Osteocyte (in vitro differentiated cells): ENCODE measurements at places on chromosomes 3 and 15. TPM values are rescaled to one million over a fixed set of nuclear protein-coding genes. Genes with fewer than 3 reads are reported as not detected.

DNA sequence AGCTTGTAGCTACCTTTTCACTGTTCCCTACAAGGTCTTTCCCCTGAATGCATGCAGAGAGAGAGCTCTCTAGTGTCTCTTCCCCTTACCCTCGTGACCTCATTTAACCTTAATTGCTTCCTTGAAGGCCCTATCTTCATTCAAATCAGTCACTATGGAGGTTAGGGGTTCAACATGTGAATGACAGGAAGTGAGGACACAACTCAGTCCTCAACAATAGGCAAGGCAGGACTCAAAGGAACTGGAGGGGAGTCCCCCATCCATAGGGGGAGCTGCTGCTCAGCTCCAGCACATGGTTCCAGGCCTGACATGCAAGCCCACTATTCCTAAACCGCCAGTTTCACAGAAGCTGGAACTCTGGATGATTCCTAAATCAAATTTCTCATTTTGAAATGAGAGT lies 33.8 kb upstream of the GYG1 start:
- DNase-seq: no peak
- H3K36me3 ChIP-seq: no peaks in the 10 kb centered on the region
- H3K4me3 ChIP-seq: no peak overlapping the region
- no peak overlapping the region for H3K27ac ChIP-seq

DNA sequence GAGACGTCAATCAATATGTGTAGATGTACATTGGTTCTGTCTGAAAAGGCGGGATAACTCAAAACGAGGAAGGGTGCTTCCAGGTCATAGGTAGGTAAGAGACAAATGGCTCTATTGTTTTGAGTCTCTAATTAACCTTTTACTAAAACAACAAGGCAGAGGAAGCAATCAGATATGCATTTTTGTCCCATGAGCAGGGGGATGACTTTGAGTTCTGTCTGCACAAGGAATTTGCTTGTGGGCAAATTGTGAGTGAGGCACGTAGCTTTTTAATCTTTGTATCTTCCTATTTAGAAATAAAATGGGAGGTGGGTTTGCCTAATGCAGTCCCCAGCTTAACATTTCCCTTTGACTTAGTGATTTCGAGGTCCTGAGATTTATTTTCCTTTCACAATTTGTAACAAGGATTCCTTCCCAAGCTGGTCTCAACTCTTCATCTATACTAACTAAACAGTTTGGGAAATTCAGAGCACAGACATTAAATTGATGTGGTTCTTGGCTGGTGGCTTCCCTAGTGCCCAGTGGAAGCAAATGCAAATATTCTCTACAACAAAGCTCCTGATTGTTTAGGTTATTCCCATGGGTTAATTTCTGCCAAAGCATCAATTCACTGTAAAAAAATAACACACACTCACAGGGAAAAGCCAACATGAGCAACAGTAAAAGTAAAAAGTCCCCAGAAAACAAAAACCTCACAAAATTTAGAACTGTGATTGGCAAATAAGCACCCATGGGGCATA lies 738.8 kb upstream of the SGO1 start:
- no peak overlapping the region for H3K27ac ChIP-seq
- no peak overlapping the region for H3K4me3 ChIP-seq
- no peaks in the 10 kb centered on the region for H3K27me3 ChIP-seq
- no peak for DNase-seq
- H3K36me3 ChIP-seq: no peaks in the 10 kb centered on the region

- H3K4me3 ChIP-seq: no peak overlapping the region
- H3K4me1 ChIP-seq: peaks cover 43% of the 10 kb centered on the region
- peak overlapping the region; percentile 82 for H3K27ac ChIP-seq
- no peak for DNase-seq
- no peaks in the 10 kb centered on the region for H3K27me3 ChIP-seq
These were observed 42.2 kb downstream of the BHLHE40 start for GRCh38 chr3:5021116-5022092.

DNA sequence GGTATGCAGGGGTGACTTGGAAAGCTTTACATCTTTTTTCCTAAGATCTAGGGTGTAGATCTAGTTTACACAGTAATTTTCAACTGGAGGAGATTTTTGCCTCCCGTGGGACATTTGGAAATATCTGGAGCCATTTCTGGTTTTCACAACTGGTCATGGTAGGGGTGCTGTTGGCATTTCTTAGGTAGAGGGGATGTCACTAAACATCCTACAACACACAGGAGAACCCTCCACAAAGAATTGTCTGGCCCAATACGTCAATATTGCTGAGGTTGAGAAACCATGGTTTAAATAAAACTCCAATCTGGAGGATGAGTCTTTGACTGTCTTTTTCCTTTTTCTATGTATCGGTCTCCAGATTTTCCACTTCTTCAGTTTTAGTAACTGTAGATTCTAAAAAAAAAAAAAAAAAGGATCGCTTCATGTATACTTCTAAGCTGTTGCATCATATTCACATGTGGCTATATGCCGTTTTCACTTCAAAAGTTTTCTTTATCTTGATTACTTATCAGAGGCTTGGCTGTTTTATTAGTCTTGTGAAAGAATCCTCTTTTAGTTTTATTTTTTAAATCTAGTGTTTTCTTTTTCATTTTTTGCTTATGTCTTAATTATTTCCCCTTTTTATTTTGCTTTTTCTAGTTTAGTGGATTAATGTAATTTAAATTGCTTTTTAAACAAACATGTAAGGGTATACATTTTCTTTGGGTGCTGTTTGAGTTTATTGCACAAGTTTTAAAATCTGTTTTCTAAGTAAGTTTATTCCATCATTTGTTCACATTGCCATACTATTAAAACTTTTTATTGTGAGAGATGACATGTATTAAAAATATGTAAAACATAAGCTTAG lies 21.2 kb downstream of the UBE2Q2 start:
- H3K36me3 ChIP-seq: peaks cover 26% of the 10 kb centered on the region
- DNase-seq: no peak
- H3K4me3 ChIP-seq: no peak overlapping the region
- no peaks in the 10 kb centered on the region for H3K27me3 ChIP-seq

DNA sequence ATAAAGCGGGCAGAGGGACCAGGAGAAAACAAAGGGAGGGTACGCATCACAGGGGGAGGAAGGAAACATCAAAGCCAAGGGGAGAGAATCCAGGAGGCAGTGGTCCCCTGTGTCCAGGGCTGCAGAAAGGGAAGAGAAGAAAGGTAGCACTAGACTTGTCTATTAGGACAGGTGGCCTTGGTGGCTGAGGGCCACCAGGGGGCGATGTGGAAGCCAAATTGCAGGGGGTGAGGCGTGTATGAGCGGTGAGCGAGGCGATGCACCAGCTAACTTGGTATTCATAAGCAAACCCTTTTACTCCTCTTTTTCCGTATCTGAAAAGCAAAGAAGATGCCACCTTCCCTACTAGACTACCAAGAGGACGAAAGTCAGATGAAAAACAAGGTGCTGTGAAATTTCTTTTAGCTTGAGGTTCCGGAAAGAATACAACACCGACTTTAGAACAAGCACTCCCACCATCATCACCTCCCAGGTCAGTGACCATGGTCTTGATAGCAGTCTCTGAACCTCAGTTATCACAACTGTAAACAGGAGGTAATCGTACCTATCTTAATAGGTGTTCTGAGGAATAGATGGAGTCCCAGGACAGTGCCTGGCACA lies 654.4 kb upstream of the ADAMTS9 start:
- no peaks in the 10 kb centered on the region for H3K36me3 ChIP-seq
- H3K4me3 ChIP-seq: no peak overlapping the region
- H3K4me1 ChIP-seq: no peaks in the 10 kb centered on the region
- DNase-seq: no peak

DNA sequence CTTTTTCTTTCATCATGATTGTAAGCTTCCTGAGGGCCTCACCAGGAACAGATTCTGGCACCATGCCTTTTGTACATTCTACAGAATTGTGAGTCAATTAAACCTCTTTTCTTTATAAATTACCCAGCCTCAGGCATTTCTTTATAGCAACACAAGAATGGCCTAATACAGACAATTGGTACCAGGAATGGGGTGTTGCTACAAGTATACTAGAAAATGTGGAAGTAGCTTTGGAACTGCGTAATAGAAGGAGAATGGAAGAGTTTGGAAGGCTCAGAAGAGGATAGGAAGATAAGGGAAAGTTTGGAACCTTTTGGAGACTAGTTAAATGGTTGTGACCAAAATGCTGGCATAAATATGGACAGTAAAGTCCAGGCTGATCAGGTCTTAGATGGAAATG lies 108.9 kb upstream of the PLSCR4 start:
- H3K4me3 ChIP-seq: no peak overlapping the region
- no peak overlapping the region for H3K27ac ChIP-seq
- no peak for DNase-seq
- H3K27me3 ChIP-seq: no peaks in the 10 kb centered on the region

GRCh38 chr15:65263313-65263712 lies 23.4 kb downstream of the PARP16 start:
- no peak for DNase-seq
- H3K4me3 ChIP-seq: no peak overlapping the region
- no peaks in the 10 kb centered on the region for H3K27me3 ChIP-seq

DNA sequence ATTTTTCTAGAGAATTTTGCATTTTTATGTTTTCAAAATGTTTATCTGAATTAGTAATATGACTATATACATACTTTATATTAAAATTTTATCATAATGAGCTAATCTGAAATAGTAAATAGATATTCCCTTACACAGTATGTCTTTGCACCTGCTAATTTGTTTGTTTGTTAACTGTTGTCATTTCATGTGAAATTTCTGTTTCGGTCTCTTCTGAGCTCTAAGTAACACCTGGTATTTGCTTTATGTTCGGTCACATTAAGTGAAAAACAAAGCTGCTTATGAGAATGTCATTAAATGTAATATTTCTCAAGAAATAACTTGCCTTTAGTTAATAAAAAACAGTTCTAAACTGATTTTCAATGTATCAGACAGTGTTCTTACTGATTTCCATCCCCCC lies 61.1 kb downstream of the FNDC3B start:
- no peak overlapping the region for H3K27ac ChIP-seq
- H3K4me1 ChIP-seq: peaks cover 85% of the 10 kb centered on the region
- no peak for DNase-seq

DNA sequence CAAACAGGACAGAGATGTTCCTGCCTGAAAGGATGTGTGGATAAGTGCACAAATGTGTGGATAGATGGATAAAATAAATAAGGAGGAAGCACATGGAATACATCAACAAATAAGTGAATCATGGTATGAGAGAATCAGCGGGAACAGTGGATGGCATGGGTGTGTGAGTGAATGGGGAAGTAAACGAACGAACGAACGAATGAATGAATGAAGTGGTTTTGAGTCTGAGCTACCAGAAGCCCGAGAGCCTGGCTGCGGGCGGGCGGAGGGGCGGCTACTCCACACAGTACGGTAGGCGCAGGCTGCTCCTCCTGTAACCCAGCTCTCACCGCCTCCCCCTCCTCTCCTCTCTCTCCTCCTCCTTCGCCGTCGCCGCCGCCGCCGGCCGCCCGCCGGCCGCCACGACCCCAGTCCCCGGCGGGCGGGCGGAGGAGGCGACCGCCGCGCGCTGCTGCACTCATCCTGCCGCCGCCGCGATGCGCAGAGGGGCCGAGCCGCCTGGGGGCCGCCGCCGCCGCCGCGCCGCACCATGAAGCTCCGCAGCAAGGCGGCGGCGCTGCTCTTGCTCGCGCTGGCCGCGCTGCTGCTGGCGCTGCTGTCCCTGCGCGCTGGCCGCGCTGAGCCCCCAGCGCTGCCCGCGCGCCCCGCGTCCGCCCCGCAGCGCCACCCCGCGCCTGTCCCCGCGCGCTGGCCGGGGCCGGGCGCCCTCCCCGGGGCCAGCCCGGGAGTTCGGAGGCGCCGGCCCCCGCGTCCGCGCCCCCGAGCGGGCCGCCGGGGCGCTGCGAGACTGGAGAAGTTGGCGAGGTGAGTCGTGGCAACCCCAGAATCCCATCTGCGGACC lies at the start of gene GXYLT2:
GXYLT2 (plus strand) TSS at position 342 of the 841 bp plus-strand sequence; CDS start at position 530, 188 bp downstream.
- peaks cover 47% of the 10 kb centered on the region for H3K4me1 ChIP-seq
- H3K36me3 ChIP-seq: no peaks in the 10 kb centered on the region
- H3K4me3 ChIP-seq: peak within 1 kb of the TSS; percentile 74

DNA sequence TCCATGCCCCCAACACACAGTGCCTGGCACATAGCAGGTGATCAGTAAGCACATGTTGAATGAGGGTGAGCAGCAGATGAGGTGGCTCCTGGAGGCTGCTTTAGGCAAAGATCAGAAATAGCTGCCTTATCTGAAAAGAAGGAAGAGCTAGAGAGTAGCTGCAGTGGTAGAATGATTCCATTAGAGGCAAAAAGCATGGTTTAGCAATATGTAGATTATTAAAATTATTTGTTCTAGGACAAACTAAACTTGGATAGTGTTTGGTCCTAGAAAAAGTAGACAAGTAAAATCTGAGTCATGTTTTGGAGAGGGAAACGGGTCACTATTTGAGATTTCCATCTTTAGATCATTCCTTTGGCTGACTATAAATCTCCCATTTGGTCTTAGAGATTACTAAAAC lies 32.1 kb downstream of the KIF7 start:
- peaks cover 24% of the 10 kb centered on the region for H3K36me3 ChIP-seq
- no peak overlapping the region for H3K27ac ChIP-seq
- H3K4me3 ChIP-seq: no peak overlapping the region
- no peak for DNase-seq
- H3K27me3 ChIP-seq: no peaks in the 10 kb centered on the region

DNA sequence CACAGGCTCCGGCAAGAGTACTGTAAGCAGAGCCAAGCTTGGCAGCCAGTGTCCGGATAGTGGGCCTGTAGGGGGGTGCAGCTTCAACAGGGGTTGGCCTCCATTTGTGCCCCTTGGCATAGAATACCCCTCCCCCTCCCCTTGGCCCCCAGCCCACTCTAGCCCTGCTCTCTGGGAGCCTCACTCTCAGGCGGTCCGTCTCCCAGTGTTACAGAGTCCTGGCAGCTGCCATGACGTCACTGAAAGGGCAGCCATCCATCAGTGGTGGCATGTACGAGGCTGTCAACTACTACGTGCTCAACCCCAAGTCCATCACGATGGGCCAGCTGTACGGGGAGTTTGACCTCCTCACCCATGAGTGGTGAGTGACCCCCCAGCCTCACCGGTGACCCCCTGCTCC lies 50.4 kb downstream of the DNAH1 start:
- H3K36me3 ChIP-seq: peaks cover 14% of the 10 kb centered on the region
- H3K4me1 ChIP-seq: no peaks in the 10 kb centered on the region
- DNase-seq: no peak
- no peak overlapping the region for H3K27ac ChIP-seq
- H3K27me3 ChIP-seq: no peaks in the 10 kb centered on the region

DNA sequence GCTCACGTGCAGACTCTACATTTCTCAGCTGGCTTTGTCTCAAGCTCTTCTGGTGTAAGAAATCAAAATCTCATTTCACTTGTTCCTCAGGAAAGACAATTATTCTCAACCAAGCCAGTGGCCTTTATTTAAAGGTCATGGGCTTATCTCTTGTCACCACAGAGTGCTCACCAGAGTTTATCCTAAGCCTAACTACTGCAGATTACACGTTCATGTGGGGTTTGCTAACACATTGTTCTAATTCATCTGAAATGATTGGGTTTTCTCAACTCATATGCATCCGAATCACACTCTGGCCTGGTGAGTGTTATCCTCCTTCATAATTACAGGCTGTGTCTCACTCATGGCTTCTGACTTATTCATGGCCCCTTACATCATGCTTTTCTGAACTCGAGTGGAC lies 83.3 kb upstream of the TSC22D2 start:
- H3K27me3 ChIP-seq: no peaks in the 10 kb centered on the region
- H3K36me3 ChIP-seq: no peaks in the 10 kb centered on the region
- peaks cover 21% of the 10 kb centered on the region for H3K4me1 ChIP-seq
- H3K4me3 ChIP-seq: no peak overlapping the region

The SERINC4 gene
- not detected in 2 replicates for total RNA-seq

The HEMK1 gene
- 19.9 and 23.1 TPM in 2 replicates for total RNA-seq

The ZWILCH gene
- total RNA-seq: 13.7 and 13.8 TPM in 2 replicates

The UBR1 gene
- 31.4 and 34.1 TPM in 2 replicates for total RNA-seq

The GOLGA8N gene
- 7.9 and 9.2 TPM in 2 replicates for total RNA-seq

The IL1RAP gene
- total RNA-seq: 23.8 and 29.3 TPM in 2 replicates

The AHSG gene
- not detected in 2 replicates for total RNA-seq

The GPR87 gene
- total RNA-seq: not detected in 2 replicates

The FGD5 gene
- not detected in 2 replicates for total RNA-seq

The TMEM207 gene
- not detected in 2 replicates for total RNA-seq

The DCP1A gene
- 20.8 and 24.2 TPM in 2 replicates for total RNA-seq

The CCDC9B gene
- total RNA-seq: 18.0 and 21.6 TPM in 2 replicates
